Gastrocnemius medialis (tissue), 4 donors: ENCODE measurements at places on chromosomes 3 and 15. TPM values are rescaled to one million over a fixed set of nuclear protein-coding genes. Genes with fewer than 3 reads are reported as not detected.

Gene FBXO40
- total RNA-seq = 20.6 TPM

Gene BFSP2
- total RNA-seq = not detected

DNA sequence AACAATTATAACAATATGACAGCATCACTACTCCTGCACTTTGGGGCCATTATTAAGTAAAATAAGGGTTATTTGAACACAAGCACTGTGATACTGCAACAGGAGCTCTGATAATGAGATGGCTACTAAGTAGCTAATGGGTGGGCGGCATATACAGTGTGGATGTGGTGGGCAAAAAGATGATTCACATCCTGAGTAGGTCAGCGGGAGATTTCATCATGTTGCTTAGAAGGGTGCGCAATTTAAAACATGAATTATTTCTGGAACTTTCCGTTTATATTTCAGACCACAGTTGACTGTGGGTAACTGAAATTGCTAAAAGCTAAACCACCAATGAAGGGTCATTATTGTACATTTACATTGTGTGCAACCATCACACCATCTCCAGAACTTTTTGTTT is 42.3 kb downstream of the FBXO22 start:
- no peak overlapping the region for H3K27ac ChIP-seq
- H3K4me3 ChIP-seq = no peak overlapping the region
- no peaks in the 10 kb centered on the region for H3K27me3 ChIP-seq
- no peaks in the 10 kb centered on the region for H3K36me3 ChIP-seq
- no peaks in the 10 kb centered on the region for H3K4me1 ChIP-seq
- no peak for DNase-seq

- H3K4me1 ChIP-seq = peaks cover 4% of the 10 kb centered on the region
- DNase-seq = no peak
- H3K27ac ChIP-seq = no peak overlapping the region
- no peaks in the 10 kb centered on the region for H3K27me3 ChIP-seq
- H3K4me3 ChIP-seq = no peak overlapping the region
Observed at GRCh38 chr15:36432161-36432560, 147.3 kb upstream of the CDIN1 start.

DNA sequence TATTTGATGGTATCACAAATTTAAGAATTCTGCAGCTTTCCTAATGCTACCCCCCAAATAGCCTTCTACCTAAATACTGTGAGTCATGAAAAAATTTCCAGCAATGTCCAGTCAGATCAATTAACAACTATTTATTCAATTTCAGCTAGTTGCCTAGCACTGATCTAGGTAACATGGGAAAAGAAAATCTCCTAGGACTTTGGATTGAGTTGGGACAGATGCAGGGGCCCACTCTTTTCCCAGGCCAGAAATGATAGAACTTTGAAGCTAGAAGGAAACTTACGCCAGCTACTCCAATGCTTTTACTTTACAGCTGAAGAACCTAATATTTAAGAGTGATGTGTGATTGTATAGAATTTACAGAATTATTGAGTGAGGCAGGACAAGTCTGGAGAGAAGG is 196.3 kb downstream of the FMN1 start:
- no peaks in the 10 kb centered on the region for H3K36me3 ChIP-seq
- H3K4me1 ChIP-seq = no peaks in the 10 kb centered on the region
- H3K27me3 ChIP-seq = no peaks in the 10 kb centered on the region

- no peak for DNase-seq
- H3K27me3 ChIP-seq = no peaks in the 10 kb centered on the region
- peaks cover 4% of the 10 kb centered on the region for H3K4me1 ChIP-seq
Observed at GRCh38 chr3:147582642-147583041, 173.5 kb downstream of the ZIC1 start.

DNA sequence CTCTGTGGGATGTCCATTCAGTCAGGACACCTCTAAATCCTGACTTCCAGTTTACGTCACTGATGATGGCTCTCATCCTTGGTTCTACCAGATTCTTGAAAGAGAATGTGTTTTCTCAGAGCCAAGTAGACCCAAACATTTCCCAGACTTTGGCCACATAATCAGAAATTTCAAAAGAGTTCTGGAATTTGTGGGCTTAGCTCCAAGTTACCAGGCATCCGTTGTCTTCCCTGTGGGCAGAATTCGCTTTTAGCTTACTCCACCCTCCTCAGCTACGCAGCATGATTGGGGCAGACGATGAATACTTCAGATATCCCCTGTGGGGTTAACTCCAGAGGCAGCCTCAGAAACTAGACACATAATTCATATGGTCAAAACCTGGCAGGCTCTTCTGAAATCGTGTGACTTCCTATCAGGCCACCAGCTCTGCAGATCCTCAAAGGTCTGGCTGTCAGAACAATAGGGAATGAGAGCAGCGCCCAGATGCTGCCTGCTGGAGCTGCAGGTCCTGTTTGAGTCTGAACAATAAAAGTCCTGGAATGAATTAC is 30.6 kb downstream of the CRTC3 start:
- no peaks in the 10 kb centered on the region for H3K36me3 ChIP-seq
- H3K4me3 ChIP-seq = no peak overlapping the region
- DNase-seq = peak; percentile 49
- H3K4me1 ChIP-seq = peaks cover 43% of the 10 kb centered on the region

Gene SLC51B
- total RNA-seq = not detected

GRCh38 chr3:53694666-53695323 is 151.4 kb downstream of the CHDH start:
- no peak for DNase-seq
- H3K36me3 ChIP-seq = no peaks in the 10 kb centered on the region
- H3K4me1 ChIP-seq = peaks cover under 1% of the 10 kb centered on the region
- H3K27me3 ChIP-seq = no peaks in the 10 kb centered on the region

DNA sequence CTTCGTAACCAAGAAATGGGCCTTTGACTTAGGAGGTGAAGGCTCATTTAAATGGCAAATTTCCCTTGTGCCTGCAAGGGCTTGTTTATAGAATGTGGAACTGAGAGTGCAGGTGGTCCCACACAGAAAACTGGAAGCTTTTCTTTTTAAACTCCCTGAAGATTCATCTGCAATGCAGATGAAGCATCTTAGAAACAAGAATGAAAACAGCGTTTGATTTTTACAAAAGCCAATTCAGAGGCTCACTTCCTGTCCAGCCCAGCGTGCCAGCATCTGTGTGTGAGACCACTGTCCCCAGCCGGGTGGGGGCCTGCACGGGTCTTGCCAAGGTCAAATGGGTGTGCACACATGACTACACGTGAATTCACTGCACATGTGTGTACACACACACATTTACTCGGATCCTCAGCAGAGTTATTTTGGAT is 94.7 kb downstream of the LINGO1 start:
- H3K27me3 ChIP-seq = no peaks in the 10 kb centered on the region
- no peak overlapping the region for H3K4me3 ChIP-seq
- DNase-seq = no peak
- H3K4me1 ChIP-seq = peaks cover 11% of the 10 kb centered on the region

GRCh38 chr3:71080517-71081083 is 502.9 kb downstream of the FOXP1 start:
- H3K27me3 ChIP-seq = no peaks in the 10 kb centered on the region
- DNase-seq = no peak
- H3K27ac ChIP-seq = no peak overlapping the region
- no peaks in the 10 kb centered on the region for H3K4me1 ChIP-seq
- H3K4me3 ChIP-seq = no peak overlapping the region
- no peaks in the 10 kb centered on the region for H3K36me3 ChIP-seq

DNA sequence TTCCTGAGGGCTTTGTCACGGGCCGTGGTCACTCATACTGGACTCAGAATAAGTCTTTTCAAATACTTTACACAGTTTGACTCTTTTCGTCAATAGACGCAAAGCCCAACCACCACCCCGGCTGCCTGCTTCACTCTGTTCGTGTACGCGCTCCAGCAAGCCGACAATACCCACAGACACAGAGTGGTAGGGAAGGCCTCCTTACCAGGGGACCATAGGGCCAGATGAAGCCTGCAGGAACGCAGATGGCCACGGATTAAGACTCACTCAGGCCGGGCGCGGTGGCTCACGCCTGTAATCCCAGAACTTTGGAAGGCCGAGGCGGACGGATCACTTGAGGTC is 29.7 kb downstream of the EFCAB12 start:
- H3K4me1 ChIP-seq = peaks cover 14% of the 10 kb centered on the region
- peak overlapping the region; percentile 87 for H3K27ac ChIP-seq
- H3K4me3 ChIP-seq = peak overlapping the region; percentile 98
- DNase-seq = no peak
- H3K27me3 ChIP-seq = no peaks in the 10 kb centered on the region

DNA sequence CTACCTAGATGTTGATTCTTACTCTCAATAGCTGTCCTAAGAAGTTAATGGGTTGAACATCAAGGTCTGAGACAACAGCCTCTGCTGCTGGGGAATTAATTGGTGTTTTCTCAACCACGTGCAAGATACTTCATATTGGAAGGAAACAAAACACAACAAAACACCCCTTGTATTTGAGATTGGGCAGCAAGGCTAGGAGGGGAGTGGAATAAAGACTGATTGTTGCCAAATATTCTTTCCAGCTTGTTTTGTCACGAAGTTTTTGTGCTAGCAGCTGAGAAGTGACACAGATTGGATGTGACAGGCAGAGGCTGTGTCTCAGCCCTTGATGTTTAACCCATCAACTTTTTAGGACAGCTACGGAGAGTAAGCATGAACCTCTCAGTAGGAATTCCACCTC is 808.4 kb downstream of the IGSF11 start:
- no peaks in the 10 kb centered on the region for H3K36me3 ChIP-seq
- no peak for DNase-seq
- no peaks in the 10 kb centered on the region for H3K4me1 ChIP-seq
- H3K4me3 ChIP-seq = no peak overlapping the region
- no peak overlapping the region for H3K27ac ChIP-seq

Gene DLL4
- total RNA-seq = 15.7 TPM

GRCh38 chr3:62241279-62241678 is 132.1 kb downstream of the FEZF2 start:
- DNase-seq = no peak
- no peaks in the 10 kb centered on the region for H3K4me1 ChIP-seq
- no peak overlapping the region for H3K27ac ChIP-seq
- H3K27me3 ChIP-seq = no peaks in the 10 kb centered on the region
- H3K36me3 ChIP-seq = peaks cover 7% of the 10 kb centered on the region
- H3K4me3 ChIP-seq = no peak overlapping the region

- H3K4me1 ChIP-seq = no peaks in the 10 kb centered on the region
- H3K27ac ChIP-seq = no peak overlapping the region
- DNase-seq = no peak
- no peak overlapping the region for H3K4me3 ChIP-seq
- H3K27me3 ChIP-seq = no peaks in the 10 kb centered on the region
Observed at GRCh38 chr3:185342459-185343174, 20.3 kb upstream of the MAP3K13 start.
